ENCODE measurements at places on chromosomes 7 and 10.
A peak's percentile ranks its signal among the peaks of the same experiment; 100 is the strongest.

DNA sequence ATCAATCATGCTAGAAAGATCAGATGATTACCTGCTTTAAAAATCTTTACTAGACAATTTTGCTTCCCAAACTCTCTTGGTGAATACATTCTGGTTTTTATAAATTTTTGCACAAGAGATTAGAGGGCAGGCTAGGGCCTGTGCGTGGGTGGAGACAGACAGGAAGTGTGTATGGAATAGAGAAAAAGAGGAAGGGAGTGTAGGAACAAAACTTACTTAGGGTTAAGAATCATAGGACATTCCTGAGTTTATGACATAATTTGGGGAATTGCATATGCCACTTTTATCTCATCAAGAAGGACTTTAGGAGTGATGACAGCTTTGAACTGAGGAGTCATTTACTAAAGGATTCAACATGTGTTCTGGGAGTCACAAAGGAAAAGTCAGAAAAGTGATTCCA lies 31.3 kb downstream of the LAMB1 start:
- no peaks in the 10 kb centered on the region for H3K27me3 ChIP-seq
- H3K27ac ChIP-seq, result no peak overlapping the region
- no peak for DNase-seq

DNA sequence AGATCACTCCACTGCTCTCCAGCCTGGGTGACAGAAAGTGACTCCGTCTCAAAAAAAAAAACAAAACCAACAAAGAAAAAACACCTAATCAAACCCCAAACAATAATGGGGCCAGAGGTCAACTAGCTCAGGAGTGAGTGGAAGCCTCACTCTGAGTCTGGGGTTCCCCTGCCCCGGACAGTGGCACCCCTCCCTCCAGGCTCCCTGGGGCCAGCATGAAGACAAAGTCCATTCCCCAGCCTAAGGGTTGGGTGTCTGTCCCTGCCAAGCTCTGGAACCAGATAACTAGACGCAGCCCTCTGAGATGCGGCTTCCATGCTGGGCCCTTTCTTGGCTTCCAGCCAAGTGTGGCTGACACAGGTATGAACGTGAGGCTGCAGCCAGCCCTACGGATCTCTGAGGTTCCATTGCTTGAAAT lies 1.7 kb upstream of the FUOM start:
- no peaks in the 10 kb centered on the region for H3K27me3 ChIP-seq
- H3K4me3 ChIP-seq, result no peak overlapping the region
- peaks cover 23% of the 10 kb centered on the region for H3K36me3 ChIP-seq
- peaks cover 16% of the 10 kb centered on the region for H3K4me1 ChIP-seq
- peak; percentile 63 for DNase-seq

- H3K27ac ChIP-seq, result no peak overlapping the region
- no peaks in the 10 kb centered on the region for H3K4me1 ChIP-seq
Observed at GRCh38 chr7:22296265-22296566, 60.7 kb downstream of the RAPGEF5 start.

DNA sequence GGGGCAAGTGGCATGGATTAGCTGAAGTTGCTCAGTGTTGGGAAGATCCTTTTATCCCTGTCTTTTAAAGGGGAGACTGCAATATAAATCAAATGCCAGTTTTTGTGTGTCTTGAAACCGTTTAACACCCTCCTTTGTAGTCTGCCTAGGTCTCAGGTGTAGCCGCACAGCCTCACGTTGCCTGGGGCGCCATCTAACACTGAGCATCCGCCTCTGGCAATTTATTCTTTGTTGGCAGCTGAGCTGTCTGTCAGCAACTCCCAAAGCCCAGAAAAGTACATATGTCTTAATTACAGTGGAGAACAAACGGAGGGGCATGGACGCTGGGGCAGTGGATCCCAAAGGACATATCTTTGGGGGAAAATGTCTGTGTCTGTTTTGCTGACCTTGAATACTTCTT lies 254.7 kb downstream of the STK31 start:
- no peaks in the 10 kb centered on the region for H3K36me3 ChIP-seq
- no peak overlapping the region for H3K27ac ChIP-seq
- H3K27me3 ChIP-seq, result no peaks in the 10 kb centered on the region
- no peaks in the 10 kb centered on the region for H3K4me1 ChIP-seq

- H3K36me3 ChIP-seq, result no peaks in the 10 kb centered on the region
- peaks cover 5% of the 10 kb centered on the region for H3K4me1 ChIP-seq
- no peaks in the 10 kb centered on the region for H3K27me3 ChIP-seq
- no peak for DNase-seq
- no peak overlapping the region for H3K4me3 ChIP-seq
Observed at GRCh38 chr7:36217211-36217960, 64.3 kb downstream of the EEPD1 start.

- no peak for DNase-seq
- H3K27me3 ChIP-seq, result no peaks in the 10 kb centered on the region
- no peaks in the 10 kb centered on the region for H3K36me3 ChIP-seq
- H3K4me3 ChIP-seq, result no peak overlapping the region
Observed at GRCh38 chr10:77406764-77407430, 230.7 kb downstream of the KCNMA1 start.

GRCh38 chr10:77532068-77532467 lies 105.5 kb downstream of the KCNMA1 start:
- no peaks in the 10 kb centered on the region for H3K36me3 ChIP-seq
- no peak overlapping the region for H3K27ac ChIP-seq
- H3K4me1 ChIP-seq, result peaks cover 7% of the 10 kb centered on the region

DNA sequence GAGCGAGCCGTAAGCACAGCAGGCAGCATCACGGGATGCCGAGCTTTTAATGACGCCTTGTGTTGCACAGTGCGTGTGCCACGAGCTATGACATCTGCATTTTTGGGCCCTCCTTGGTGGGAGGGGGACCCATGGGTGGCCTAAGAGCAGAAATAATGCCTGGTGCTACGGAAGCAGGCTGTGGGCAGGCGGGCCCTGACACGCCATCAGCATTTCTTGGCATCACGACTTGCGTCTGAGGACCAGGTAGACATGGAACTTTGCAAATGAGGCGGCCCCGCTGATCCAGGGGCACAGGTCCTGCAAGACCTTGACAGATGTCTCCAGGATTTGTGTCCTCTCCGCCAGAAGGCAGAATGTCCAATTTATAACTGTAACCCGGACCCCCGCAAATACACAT lies 117.8 kb upstream of the RNF32 start:
- DNase-seq, result no peak
- no peaks in the 10 kb centered on the region for H3K27me3 ChIP-seq
- no peak overlapping the region for H3K27ac ChIP-seq
- H3K4me3 ChIP-seq, result no peak overlapping the region

- H3K27me3 ChIP-seq, result peaks cover 2% of the 10 kb centered on the region
- DNase-seq, result no peak
- H3K4me1 ChIP-seq, result no peaks in the 10 kb centered on the region
- H3K4me3 ChIP-seq, result no peak overlapping the region
- H3K27ac ChIP-seq, result no peak overlapping the region
Observed at GRCh38 chr7:82539969-82540368, 96.4 kb upstream of the CACNA2D1 start.

GRCh38 chr7:52340067-52340466 lies 695.4 kb upstream of the POM121L12 start:
- H3K27me3 ChIP-seq, result no peaks in the 10 kb centered on the region
- H3K36me3 ChIP-seq, result no peaks in the 10 kb centered on the region
- H3K4me1 ChIP-seq, result no peaks in the 10 kb centered on the region
- H3K27ac ChIP-seq, result no peak overlapping the region

DNA sequence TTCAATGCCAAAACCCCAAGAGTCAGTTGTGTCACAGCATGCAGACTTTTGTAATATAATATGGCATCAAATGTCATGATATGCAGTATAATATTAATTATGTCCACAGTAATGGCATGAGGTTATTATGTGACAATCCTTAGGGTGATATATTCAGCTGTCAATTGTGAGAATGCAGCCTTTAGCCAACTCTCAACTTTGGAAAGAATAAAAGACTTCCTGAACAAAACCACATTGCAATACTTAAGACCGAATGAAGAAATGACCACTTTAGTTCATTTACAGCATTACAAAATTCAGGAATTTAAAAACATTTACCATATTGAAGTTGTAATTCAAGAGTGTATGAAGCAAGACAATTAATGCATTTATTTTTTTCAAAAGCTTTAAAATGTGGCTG lies 45.4 kb downstream of the CPVL start:
- no peak overlapping the region for H3K27ac ChIP-seq
- H3K27me3 ChIP-seq, result no peaks in the 10 kb centered on the region
- H3K4me3 ChIP-seq, result no peak overlapping the region

- H3K27ac ChIP-seq, result no peak overlapping the region
- no peaks in the 10 kb centered on the region for H3K36me3 ChIP-seq
- H3K27me3 ChIP-seq, result no peaks in the 10 kb centered on the region
- no peak overlapping the region for H3K4me3 ChIP-seq
Observed at GRCh38 chr10:24901686-24902399, 50.6 kb downstream of the PRTFDC1 start.

DNA sequence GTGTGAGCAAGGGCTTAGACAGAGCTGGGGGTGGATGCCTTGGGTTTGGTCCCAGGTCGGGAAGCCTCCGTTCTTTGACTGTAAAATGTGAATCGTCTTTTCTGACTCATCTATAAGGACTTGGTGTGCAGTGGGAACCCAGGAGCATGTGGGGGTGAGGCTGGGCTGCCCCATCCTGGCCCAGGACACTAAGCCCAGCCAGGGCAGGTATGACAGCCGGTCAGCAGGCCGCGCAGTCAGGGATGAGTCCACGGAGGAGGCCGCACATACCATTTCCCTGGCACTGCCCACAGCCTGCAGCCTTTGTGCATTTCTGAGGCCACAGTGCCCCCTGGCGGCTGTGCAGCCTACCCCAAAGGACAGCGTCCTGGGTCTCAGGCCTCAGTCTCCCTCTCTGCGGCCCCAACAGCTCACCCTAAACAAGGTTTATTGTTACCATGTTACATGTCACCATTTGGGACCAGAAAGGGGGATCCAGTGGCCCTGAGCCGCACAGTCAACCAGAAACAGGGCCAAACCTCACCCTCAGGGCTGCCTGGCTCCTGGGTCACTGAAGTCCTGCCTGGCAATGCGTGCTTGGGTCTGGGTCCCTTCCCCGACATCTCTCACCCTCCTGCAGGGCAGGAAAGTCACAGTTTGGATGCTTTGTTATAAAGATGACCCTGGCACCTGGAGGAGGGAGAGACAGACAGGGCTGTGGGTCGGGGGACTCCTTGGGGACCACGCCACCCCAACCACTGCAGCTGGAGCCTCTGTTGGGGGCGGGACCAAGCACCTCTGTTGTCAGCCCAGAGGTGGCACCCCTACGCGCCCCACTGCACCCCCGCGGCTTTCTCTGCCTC lies 14.4 kb upstream of the SH2B2 start:
- DNase-seq, result peak; percentile 81
- no peaks in the 10 kb centered on the region for H3K27me3 ChIP-seq
- H3K36me3 ChIP-seq, result no peaks in the 10 kb centered on the region
- no peaks in the 10 kb centered on the region for H3K4me1 ChIP-seq
- no peak overlapping the region for H3K4me3 ChIP-seq

GRCh38 chr7:42485301-42485766 lies 248.3 kb upstream of the GLI3 start:
- H3K36me3 ChIP-seq, result no peaks in the 10 kb centered on the region
- H3K4me3 ChIP-seq, result no peak overlapping the region
- H3K4me1 ChIP-seq, result no peaks in the 10 kb centered on the region
- DNase-seq, result no peak

DNA sequence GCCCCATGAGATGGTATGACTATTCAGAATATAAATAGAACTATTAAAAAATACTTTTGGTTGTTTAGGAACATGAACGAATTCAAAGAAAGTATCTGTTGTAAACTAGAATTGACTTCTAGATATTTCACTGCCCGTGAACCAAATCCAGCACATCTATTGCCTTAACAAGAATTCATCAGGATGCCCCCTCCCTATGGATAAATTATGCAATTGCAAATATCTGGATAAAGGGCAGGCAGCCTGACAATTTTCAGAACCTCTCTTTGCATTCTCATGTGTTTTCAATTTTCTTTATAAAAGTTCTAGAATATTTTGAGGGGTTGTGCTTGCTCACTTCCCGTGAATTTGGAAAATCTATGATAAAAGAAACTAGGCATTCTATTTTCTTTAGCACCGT lies 822.1 kb upstream of the SORCS1 start:
- DNase-seq, result no peak
- no peaks in the 10 kb centered on the region for H3K4me1 ChIP-seq
- no peak overlapping the region for H3K4me3 ChIP-seq
- H3K27ac ChIP-seq, result no peak overlapping the region

GRCh38 chr7:40647719-40648118 lies 512.9 kb downstream of the SUGCT start:
- no peaks in the 10 kb centered on the region for H3K4me1 ChIP-seq
- no peaks in the 10 kb centered on the region for H3K27me3 ChIP-seq
- H3K4me3 ChIP-seq, result no peak overlapping the region
- H3K36me3 ChIP-seq, result no peaks in the 10 kb centered on the region
- H3K27ac ChIP-seq, result no peak overlapping the region

GRCh38 chr7:79471283-79471682 lies 17.8 kb upstream of the MAGI2 start:
- H3K4me3 ChIP-seq, result no peak overlapping the region
- DNase-seq, result no peak
- H3K27me3 ChIP-seq, result no peaks in the 10 kb centered on the region
- H3K4me1 ChIP-seq, result no peaks in the 10 kb centered on the region
- H3K36me3 ChIP-seq, result peaks cover 4% of the 10 kb centered on the region
- no peak overlapping the region for H3K27ac ChIP-seq

DNA sequence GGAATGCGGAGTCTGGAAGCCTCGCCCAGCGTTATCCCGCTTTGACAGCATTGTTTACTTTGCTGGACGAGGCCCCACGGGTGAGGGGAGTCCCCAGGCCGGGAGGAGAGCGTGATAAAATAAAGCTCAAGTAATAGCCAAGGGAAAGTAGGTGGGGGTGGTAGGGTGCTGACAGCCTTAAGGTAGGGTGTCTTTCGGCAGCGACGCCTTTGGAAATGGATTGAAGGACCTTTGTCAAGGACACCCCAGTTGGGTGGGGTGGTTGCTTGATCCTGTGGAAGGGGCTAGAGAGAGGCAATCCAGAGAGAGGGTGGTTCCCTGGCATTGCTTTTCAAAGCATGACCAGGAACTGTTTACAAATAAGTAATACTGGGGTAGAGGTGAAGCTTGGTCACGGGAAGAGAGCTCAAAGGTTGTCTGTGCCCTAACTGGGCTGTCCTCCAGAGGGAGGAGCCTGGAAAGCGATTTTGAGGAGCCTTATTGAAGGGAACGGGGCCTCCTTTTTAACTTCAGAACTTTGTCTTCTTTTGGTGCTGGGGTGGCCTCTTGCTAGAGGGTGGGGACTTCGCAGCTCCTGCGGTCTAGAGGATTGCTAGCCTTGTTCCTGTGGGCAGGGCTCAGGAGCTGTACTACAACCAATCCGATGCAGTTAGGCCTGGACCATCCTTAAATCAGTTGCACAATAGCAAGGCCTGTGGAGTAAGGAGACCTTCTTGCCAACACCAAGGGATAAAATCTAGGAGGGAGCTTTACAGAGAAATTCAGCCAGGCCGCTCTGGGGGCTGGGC lies 1.3 kb downstream of the EIF4EBP2 start:
- peak; percentile 57 for DNase-seq
- H3K27ac ChIP-seq, result peak overlapping the region; percentile 88
- no peaks in the 10 kb centered on the region for H3K36me3 ChIP-seq
- peaks cover 6% of the 10 kb centered on the region for H3K4me1 ChIP-seq
- H3K27me3 ChIP-seq, result no peaks in the 10 kb centered on the region

- no peaks in the 10 kb centered on the region for H3K36me3 ChIP-seq
- H3K27ac ChIP-seq, result no peak overlapping the region
- no peak for DNase-seq
- no peak overlapping the region for H3K4me3 ChIP-seq
- no peaks in the 10 kb centered on the region for H3K4me1 ChIP-seq
- no peaks in the 10 kb centered on the region for H3K27me3 ChIP-seq
Observed at GRCh38 chr10:89062861-89063260, 72.3 kb downstream of the FAS start.

Data from liver (tissue), 10 donors.